OCI-M1 (cell line): ENCODE measurements at places on chromosomes 7 and 10.

GRCh38 chr10:76401006-76401405, 969.6 kb downstream of the LRMDA start:
- DNase-seq: no peak

- DNase-seq: no peak
Observed at GRCh38 chr7:50394315-50394714, 55.8 kb downstream of the FIGNL1 start.

DNA sequence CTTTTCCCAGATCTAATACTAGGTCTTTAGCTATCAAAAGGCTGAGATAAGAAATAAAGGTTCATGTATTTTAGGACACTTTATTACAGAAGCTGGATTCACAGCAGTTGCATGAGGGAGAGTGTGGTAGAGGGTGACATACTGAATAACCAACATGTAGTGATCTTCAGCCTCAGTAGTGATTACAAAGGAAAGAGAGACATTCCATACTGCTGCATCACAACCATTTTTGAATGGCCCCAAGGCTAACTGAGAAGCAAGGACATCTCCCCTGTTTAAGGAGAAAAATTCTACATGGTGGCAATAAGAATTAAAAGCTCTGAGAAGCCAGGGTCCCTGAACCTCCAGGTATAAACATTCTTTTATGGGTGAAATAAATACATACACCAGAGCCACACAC, 35.3 kb downstream of the COG5 start:
- DNase-seq: no peak

DNA sequence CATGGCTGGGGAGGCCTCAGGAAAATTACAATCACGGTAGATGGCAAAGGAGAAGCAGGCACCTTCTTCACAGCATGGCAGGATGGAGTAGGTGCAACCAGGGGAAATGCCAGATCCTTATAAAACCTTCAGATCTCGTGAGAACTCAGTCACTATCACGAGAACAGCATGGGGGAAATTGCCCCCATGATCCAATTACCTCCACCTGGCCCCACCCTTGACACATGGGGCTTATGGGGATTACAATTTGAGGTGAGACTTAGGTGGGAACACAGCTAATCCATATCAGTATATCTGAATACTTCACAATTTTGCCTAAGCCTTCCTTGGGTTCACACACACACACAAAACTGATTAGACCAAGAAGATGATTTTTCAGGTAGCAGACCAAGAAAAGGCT, 145.1 kb upstream of the COL1A2 start:
- no peak for DNase-seq

DNA sequence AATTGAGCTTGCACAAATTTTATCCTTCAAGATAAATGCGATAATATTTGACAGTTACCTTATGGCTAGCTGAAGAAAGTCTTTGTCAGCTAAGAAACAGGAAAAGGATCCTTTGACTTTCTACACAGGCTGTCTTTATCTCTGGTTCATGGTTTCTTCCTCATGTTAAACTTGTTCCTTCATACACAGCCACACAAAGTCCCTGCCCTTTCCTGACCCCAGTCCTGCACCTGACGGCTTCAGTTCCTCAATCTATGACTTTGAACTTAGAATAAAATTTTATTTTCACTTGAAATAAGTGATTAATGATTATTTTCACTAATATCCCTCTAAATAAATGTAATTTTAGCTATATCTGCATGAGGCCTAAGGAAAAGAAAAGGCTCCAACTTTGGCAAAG, 77.8 kb upstream of the PRSS1 start:
- DNase-seq: no peak

GRCh38 chr10:71836596-71836974, 14.5 kb downstream of the PSAP start:
- no peak for DNase-seq

DNA sequence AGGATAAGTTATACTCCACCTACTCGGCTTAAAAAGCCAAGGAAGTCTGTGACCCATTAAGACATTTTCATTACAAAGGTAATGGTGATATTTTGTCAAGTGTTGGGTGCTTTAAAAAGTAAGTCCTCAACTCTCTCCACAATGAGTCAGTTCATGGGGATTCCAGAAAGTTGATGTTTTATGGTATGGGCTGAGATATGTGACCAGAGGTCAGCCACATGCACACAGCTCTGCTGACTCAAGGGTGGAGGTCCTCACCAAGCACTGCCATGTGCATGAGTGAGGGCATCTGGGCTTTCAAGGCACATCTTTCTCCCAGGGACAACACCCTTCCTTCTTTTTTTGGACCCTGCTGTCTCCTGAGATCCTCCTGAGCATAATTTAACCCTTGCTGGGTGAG, 292.9 kb downstream of the PTEN start:
- DNase-seq: no peak

GRCh38 chr10:70466951-70467350, 11.6 kb upstream of the PALD1 start:
- no peak for DNase-seq

GRCh38 chr10:73021050-73021449, 66.4 kb upstream of the PLA2G12B start:
- DNase-seq: no peak

- DNase-seq: no peak
Observed at GRCh38 chr10:99758211-99758891, 24.1 kb upstream of the ABCC2 start.

- no peak for DNase-seq
Observed at GRCh38 chr7:26520483-26520882, 228.8 kb downstream of the SNX10 start.

DNA sequence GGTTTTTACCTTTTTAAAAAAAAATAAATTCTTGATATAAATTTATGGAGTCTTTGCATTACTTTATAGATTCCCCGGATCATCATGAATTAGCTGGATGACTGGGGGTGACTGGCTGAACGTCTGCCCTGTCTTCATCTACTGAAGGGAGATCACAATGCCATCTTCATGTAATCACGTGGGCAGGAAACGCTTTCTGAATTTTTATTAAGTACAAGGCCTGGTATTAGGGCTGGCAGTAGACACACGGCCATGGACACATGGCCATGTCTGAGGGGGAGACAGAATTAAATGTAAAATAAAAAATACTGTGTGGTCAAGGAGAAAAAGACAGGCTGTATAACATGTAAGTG, 111.2 kb downstream of the VIPR2 start:
- DNase-seq: no peak

GRCh38 chr7:42618651-42619360, 293.1 kb downstream of the C7orf25 start:
- peak; percentile 55 for DNase-seq

DNA sequence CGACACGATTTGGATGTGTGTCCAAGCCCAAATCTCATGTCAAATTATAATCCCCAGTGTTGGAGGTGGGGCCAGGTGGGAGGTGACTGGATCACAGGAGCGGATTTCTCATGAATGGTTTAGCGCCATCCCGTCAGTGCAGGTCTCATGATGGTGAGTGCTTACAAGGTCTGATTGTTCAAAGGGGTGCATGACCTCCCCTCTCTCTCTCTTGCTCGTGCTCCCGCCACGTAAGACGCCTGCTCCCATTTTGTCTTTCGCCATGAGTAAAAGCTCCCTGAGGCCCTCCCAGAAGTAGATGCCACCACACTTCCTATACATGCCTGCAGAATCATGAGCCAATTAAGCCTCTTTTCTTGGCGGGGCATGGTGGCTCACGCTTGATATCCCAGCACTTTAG, 71.5 kb upstream of the NANOS1 start:
- no peak for DNase-seq

DNA sequence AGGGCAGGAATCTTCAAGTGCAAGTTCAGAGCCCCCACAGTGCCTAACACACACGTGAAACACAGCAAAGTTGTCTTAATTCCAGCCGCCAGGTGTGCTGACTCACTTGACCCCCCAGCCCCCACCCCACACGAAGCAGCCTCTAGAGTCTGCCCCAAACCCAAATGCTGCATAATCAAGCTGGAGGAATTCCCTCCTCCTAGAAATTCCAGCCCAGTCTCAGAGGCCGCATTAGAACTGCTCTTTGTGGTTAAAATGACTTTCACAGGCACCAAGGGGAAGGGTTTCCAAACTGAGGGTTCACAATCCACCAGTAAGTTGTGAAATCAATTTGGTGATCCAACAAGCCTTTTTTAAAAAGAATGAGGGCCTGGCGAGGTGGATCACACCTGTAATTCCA, 67.0 kb upstream of the PLXNA4 start:
- DNase-seq: no peak

- no peak for DNase-seq
Observed at GRCh38 chr10:44958898-44959246, 730 bp upstream of the RASSF4 start.

DNA sequence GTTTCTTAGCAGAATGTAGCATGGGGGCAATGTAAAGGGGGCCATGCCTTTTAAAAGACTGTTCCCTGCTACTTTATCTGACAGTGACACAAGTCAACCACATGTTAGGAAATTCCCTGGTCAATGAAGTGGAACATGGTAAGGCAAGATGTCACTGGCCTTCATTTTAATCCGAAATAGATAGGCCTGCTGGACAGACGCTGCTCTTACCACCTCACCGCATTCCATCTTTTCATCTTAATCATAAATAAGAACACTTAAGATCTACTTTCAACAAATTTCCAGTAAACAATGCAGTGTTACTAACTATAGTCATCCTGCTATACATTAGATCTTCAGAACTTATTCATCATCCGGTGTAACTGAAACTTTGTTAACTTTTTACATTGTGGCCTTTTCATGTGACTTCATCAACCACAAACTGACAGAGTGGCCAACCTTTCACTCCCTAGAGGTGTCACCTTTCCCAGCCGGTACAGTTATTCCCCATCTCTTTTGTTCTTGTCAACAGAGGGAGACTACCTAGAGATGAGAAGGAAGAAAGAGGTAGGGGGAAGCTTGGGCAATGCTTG, 15.6 kb downstream of the ASB4 start:
- peak; percentile 72 for DNase-seq

- DNase-seq: peak; percentile 24
Observed at GRCh38 chr10:29648114-29648982, 13.6 kb upstream of the SVIL start.

- DNase-seq: no peak
Observed at GRCh38 chr10:43685744-43686143, 37.1 kb upstream of the ZNF32 start.

GRCh38 chr7:24757353-24758275, at the start of gene GSDME:
Gene GSDME (minus strand): TSS chr7:24757464. CDS start chr7:24749774, 7,690 bp downstream.
- no peak for DNase-seq

DNA sequence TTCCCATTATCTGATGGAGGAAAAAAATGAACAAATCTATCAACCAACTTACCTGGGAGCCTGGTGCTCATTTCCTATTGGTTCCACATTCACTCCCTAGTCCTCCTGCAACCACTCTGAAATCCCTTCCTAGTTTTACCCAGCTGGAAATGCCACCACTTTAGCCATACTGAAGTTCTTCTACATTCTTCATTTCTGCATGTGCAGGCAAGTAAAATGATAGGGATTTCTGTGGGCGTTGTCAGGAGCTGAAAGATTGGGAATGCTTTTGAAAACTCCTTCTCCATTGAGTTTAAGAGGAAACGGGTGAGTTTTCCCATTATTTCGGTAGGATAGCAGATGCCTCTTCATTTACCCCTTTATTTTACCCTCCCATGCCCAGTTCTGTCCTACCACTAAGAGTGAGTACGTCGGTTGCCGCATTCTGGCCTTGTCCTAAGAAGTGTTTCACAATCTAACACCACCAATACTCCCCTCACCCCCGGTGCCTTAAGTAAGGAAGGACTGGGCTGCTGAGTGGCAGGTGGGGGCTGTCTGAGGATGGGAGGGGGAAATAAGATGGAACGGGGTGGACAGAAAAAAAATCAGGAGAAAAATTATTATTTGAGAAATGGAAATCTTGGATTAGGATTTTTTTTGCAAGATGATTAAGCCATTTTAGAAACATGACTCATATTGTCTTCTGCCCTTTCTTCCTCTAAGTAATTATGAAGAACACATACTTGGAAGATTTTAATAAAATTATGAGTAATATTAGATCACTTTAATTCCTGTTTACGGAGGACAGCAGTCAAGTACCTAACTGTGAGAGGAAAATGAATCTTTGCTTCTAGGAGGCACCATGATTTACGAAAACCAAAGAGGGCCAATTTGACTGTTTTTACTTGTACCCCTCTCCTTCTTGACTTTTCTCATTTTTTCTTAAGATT, 13.2 kb upstream of the TAS2R60 start:
- DNase-seq: no peak

- no peak for DNase-seq
Observed at GRCh38 chr10:129662426-129662825, 195.4 kb downstream of the MGMT start.

- no peak for DNase-seq
Observed at GRCh38 chr7:94612253-94612652, 43.7 kb downstream of the SGCE start.

- no peak for DNase-seq
Observed at GRCh38 chr10:124306922-124307371, 111.8 kb downstream of the OAT start.

DNA sequence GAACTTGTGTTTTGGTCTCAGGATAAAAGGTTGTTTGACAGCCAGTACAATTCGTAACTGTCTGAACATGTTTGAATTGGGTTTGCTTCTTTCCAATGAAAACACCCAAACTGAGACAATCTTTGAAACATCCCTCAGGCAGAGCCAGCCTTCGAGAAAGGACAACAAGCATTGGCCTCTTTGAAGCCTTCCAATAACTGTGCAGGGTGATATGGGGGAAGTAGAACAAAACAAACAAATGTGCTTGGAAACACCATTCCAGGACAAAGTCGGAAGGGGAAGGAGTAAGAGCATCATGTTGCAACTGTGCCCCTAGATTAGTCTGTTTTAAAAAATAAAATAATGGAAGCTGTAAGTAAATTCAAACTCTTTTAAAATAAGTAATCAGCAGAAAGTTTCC, 39.5 kb downstream of the IL2RA start:
- DNase-seq: no peak

DNA sequence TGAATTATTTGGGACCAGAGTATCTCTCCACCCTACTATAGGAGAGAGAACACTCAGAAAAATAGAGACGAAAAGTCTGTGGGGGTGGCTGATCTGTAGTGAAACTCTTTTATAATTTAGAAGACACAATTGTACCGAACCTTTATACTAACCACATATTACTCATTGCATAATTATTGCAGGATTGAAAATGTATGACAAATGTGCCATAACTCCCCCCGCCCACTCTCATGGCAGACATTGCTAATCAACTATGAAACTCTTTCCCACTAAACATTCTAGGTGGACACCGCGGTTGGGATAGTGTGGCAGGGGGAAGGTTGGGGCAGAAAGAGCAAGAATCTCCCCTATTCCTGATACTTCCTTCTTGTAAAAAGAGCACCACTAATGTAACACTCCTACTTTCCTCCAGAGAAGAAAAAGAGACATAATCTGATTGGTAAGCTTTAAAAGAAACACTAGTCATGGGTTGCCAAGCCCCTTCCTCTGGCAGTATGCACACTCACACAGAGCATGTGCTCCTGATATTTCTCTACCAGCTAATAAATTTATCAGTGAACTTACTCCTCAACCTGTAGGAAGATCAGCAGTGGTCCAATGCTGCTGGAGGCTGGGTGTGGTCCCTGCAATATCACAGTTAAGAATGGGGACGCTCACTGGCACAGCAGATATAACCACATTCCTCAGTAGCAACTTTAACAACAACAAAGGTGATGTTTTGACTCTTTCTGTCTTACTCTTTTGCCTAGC, 18.7 kb upstream of the ARID5B start:
- DNase-seq: no peak

GRCh38 chr10:1150638-1150955, 94.4 kb downstream of the WDR37 start:
- no peak for DNase-seq

GRCh38 chr7:85023066-85023712, 163.7 kb downstream of the SEMA3D start:
- DNase-seq: peak; percentile 87
